Heart left ventricle (tissue), 16 donors: ENCODE measurements at places on chromosomes 7 and 10. TPM values are rescaled to one million over a fixed set of nuclear protein-coding genes. Genes with fewer than 3 reads are reported as not detected.
A peak's percentile ranks its signal among the peaks of the same experiment; 100 is the strongest.

DNA sequence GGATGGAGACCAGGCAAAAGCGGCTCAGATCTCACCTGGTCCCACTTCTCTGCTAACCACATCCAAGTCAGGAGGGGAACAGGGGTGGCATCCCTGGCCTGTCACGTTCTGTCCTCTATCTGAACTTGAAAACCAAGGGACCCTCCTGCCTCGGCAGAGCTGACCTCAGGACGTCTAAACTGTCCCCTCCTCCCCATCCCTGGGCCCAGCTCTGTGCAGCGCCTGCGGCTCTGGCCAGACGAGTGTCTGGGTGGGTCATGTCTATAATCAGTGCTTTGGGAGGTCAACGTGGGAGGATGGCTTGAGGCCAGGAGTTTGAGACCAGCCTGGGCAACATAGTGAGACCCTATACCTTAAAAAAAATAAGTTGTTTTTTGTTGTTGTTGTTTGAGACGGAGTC is 70.0 kb upstream of the ZNF479 start:
- no peak for DNase-seq

Gene PDE6C
- not detected for total RNA-seq

- peak; percentile 40 for DNase-seq
These were observed 4.4 kb upstream of the IRF5 start for GRCh38 chr7:128933180-128933891.

- peak; percentile 22 for DNase-seq
These were observed 251.1 kb upstream of the LRRN3 start for GRCh38 chr7:110839866-110840265.

DNA sequence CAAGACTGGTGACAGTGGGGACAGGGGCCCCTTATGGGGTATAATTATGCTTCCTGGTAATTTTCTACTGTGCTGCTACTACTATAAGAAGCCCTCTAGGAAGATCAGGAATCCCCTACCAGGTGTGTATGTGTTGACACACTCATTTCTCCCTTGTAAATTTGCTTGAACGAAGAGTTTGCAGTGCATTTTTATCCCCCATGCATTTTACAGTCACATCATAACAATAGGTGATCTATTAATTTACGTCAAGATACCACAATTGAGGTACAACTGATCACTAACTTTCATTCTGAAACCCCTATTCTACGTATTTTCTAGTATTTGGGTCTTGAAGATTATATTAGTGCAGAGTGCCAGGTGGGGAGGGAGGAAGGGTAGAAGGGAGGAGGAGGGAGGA is 252.2 kb downstream of the NSUN6 start:
- DNase-seq, result no peak

DNA sequence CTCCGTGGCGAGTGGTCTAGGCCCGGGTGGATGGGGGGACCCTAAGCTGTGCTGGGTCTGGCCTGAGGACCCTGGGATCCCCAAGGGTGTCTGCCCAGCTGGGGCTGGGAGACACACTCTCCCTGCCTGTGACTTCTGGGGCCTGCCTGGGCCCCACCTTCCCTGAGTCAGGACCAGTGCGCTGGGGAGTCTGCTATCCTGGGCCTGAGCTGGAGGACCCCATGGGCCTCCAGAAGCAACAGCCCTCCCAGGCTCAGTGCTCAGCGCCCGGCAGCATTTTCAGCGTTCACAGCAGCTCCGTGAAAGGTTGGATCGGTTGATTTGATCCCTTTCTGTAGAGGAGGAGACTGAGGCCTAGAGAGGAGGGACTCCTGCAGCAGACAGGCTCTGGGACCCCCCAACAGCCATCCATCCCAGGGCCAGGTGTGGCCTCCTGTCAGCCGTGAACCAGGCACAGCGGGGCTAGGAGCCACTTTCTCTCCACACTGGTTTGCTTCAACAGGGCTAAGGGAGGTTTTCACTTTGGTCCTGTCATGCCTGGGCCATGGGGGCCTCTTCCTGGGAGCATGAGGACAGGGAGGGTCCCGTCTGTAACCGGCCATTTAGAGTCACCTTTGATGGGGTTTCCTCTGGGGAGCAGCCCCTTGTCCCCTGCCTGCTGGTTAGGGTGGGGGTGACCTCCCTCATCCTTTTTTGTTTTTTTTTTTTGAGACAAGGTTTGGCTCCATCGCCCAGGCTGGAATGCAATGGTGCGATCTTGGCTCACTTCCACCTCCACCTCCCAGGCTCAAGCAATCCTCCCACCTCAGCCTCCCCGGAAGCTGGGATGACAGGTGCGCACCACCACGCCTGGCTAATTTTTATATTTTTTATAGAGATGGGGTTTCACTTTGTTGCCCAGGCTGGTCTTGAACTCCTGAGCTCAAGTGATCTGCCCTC is 12.4 kb downstream of the FOXL3 start:
- no peak for DNase-seq

DNA sequence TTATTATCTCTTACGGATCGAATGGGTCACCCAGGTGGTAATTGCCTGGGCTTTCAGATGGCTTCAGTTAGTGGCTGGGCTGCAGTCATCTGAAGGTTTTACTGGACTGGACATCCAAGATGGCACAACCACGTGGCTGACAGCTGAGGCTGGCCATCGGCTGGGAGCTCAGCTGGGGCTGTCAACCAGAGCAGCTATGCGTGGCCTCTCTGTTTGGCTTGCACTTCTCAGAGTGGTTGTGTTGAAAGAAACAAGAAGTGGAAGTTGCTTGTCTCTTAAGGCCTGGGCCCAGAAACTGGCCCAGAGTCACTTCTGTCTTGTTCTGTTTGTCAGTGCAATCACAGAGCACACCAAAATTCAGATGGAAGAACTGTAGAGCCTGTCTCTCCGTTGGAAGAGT is 5.7 kb upstream of the GDI2 start:
- no peak for DNase-seq

DNA sequence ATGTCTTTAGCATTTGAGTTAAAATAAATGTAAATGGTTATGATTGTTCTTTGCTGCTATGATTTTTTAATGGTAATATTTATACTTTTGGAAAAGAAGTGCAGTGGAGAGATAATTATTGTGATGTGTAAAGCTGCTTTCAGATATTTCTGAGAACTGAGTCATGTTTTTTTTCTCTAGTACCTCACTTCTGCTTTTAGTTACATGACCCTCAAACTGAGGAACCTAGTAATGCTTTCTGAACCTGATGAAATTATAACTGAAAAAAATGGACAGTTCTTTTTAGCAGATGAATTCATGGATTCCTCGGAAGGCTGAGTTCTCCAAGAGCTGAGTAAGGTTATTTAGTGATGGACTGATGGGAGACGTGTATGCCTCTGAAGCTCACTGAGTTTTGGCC is 167.8 kb downstream of the CDCA7L start:
- no peak for DNase-seq

DNA sequence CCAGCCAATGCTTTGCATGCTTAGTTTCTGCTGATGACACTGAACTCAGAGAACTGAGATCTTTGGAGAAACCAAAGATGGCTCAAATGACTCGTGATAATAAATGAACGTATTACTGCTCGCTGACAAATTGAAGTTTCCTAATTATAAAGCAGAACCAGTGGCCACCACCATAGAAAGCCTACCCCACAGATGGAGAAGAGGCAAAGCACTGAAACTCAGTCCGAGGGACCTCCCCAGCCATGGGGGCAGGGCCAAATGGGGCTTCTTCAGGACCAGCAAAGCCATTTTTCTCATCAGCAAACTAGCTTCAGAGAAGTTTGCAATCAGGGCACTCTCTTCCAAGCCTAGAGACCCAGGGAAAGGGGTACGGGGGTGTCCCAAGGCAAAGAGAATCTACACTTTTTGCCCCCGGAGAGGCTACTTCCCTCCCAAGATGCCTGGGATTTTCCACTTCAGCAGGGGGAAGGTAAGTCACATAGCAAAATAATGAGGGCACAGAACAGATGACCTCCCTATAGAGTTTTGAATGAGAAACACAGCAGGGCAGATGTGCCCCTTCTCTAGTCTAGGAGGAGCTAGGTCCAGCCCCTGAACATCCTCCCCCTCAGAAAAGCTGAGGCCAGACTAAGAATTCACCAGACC is 4.3 kb upstream of the IL6 start:
- no peak for DNase-seq

Gene KAZALD1
- total RNA-seq, result 11.1 TPM
